Stimulated activated effector memory CD8-positive, alpha-beta T cell treated with anti-CD3 and anti-CD28 coated beads, Interleukin-12 subunit alpha, Interleukin-12 subunit beta, amount 100 ng/mL, for 72 hours (primary cell): ENCODE measurements at places on chromosomes 2 and 18.

- no peak for DNase-seq
Measured at GRCh38 chr2:150978053-150978452, 283.6 kb downstream of the RBM43 start.

- DNase-seq = no peak
Measured at GRCh38 chr2:11676640-11677039, 6.6 kb upstream of the NTSR2 start.

- DNase-seq = no peak
Measured at GRCh38 chr2:124662946-124663644, 638.0 kb downstream of the CNTNAP5 start.

- no peak for DNase-seq
Measured at GRCh38 chr2:70842401-70842800, 6.8 kb upstream of the CD207 start.
